Fibroblast of gingiva (primary cell): ENCODE measurements at places on chromosomes 7 and 10.
A peak's percentile ranks its signal among the peaks of the same experiment; 100 is the strongest.

GRCh38 chr10:12782537-12782936, 219.0 kb downstream of the CCDC3 start:
- no peak for DNase-seq

- peak; percentile 3 for DNase-seq
Measured at GRCh38 chr7:148084138-148084537, 506.4 kb upstream of the C7orf33 start.

GRCh38 chr10:92760609-92761008, 70.9 kb downstream of the HHEX start:
- peak; percentile 82 for DNase-seq

GRCh38 chr7:28773423-28774145, 184.5 kb downstream of the TRIL start:
- no peak for DNase-seq

GRCh38 chr7:131897016-131897789, 340.8 kb upstream of the PODXL start:
- DNase-seq: no peak

- DNase-seq: no peak
Measured at GRCh38 chr10:73593812-73594211, 2.7 kb upstream of the USP54 start.

DNA sequence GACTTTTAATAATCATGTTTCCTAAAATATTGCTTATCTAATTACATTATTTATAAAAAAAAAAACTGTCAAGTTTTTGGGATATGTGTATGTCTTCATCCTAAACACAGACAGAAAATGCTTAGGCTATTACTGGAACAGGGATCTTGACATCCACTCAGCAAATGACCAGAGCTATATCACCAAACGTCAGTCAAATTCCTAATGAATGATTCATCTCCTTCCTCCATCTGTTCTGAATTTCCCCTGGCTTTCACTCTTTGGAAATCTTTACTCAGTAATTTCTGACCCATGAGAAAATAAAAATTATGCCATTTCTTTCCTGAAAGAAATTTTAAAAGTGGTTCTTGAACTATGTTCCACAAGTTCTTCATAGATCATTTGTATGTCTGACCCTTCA, 552.4 kb upstream of the KCND2 start:
- DNase-seq: peak; percentile 76

- DNase-seq: no peak
Measured at GRCh38 chr7:149714910-149715471, 58.4 kb downstream of the ZNF467 start.

DNA sequence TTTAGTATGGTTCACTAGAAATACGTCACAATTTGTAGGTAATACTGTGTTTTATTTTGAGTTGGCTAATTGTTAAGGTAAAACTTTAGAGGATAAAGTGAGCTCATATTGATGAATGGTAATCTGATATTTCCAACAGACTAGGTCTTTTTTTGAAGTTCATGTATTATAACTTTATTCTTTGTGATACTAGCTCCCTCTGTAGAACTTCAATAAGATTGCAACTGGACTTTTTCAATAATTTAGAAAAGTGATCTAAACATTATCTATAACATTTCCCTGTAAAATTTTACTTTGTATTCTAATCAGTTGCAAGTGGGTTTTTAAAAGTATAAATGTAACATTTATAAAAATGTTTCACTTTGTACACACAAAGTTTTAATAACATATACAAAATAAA, 83.5 kb downstream of the ADK start:
- peak; percentile 16 for DNase-seq

GRCh38 chr10:66455304-66455703, 470.5 kb upstream of the LRRTM3 start:
- no peak for DNase-seq

DNA sequence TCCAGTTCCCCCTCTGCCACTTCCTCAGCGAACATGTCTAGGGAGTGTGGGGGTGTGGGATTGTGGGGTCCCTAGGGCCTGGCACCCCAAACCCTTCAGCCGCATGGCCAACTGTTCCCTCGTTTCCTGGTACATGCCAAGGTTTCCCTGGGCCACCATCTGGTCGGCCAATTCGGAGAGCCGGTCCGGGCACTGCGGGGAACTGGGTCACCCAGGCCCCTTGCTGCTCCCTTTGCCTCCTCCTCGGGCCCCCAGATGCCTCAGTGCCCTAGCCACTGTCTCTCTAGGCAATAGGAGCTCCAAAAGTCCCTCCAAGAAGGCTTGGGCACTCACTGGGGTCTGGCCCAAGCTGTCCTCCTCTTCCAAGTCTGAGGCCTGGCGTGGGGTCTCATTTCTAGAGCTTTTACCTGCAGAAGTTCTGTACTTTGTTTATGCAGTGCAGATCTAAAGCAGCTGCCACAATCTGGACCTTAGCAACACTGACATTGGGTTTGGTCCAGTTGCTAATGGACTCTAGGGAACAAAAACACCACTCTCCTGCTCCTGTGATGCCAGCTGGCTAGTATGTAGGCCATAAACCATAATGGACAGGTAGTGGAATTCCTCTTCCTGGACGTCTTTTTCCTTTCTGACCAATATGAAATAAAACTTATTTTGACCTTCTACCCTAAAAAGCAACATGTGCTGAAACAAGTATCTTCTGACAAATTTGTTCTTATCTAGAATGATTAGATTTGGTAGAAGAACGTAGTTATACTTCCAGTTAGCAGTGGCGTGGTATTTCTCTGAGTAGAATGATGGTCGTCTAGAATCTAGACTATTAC, 172.9 kb downstream of the LRRC4 start:
- DNase-seq: no peak

DNA sequence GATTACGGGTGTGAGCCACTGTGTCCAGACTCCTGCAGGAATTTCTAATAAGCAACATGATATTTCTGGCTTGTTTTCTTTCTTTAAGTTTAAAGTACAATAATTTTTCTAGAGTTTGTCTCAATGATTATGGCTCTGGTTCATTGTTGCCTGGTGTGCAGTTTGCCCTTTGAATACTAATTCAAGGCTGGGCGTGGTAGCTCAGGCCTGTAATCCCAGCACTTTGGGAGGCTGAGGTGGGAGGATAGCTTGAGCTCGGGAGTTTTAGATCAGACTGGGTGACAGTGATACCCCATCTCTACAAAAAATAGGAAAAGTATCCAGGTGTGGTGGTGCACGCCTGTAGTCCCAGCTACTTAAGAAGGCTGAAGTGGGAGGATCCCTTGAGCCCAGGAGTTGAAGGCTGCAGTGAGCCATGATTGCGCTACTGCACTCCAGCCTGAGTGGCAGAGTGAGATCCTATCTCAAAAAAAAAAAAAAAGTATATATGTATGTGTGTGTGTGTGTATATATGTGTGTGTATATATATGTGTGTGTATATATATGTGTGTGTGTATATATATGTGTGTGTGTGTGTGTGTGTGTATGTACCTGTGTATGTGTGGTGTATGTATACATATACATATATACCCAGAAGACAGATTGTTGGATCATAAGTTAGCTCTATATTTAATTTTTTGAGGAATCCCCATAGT, 8.2 kb downstream of the ADIRF start:
- DNase-seq: no peak

DNA sequence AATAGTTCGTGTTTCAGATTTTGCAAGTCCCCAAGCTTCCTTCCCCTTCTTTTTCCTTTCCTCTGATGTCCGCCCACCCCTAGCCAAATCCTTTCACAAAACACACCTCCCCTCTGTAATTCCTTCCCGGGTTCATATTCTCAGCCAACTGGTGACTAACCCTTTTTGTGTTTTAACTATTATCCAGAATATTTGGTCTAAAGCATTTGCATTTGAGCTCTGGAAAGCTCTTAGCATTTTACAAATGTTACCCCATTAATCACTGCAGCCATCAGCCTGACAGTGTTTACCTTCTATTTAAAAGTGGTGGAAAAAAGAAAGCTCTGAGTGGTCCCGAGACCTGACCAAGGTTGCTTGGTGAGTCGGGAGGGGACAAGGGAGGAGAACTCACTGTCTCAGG, 139.0 kb downstream of the CREB5 start:
- DNase-seq: no peak

GRCh38 chr7:85449478-85449877, 262.6 kb upstream of the SEMA3D start:
- DNase-seq: no peak

DNA sequence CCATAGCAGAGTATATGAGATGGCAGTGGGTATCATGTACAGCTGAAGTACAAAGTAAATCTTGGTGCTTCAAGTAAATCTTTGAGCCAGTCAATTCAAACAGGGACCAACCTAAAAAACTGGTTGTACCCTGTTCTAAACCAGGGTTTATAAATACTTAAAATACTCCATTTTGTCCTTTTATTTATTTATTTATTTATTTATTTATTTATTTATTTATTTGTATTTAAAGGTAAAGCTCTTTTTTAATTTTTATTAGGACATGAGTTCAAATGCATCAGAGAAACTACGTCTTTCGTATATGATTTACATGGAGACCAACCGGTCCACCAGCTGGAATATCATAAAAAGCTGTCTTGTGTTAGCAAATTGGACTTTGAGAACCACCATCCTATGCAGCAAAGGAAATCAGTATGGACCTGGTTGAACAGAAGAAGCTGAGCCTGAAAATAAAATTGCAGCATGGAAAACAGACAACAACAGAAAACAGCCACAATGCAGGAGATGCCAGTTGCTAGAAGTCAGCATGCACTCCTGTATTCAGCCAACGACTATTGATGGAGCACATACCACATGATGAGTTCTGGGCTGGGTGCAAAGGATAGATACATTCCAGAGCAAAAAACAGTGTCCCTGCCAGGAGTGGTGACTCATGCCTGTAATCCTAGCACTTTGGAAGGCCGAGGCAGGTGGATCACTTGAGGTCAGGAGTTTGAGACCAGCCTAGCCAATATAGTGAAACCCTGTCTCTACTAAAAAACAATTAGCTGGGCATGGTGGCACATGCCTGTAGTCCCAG, 60.0 kb downstream of the PLXNA4 start:
- no peak for DNase-seq

GRCh38 chr7:134787720-134788119, 8.3 kb downstream of the CALD1 start:
- no peak for DNase-seq

DNA sequence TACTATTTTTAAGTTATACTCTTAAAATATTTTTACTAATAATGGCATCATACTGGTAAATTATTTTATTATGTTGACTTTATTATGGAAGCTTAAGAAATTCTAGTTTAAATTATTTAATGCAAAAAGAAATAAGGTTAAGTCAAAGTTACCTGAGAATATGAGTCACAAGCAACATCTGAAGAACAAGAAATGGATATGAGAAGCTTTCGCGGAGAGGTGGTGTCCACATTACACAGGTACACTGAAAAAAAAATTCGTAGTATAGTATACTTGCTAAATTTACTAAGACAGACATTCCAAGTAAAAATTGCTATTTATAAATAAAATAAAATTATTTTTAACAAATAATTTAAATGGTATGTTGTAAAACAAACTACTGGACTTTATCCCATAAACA, 143.8 kb downstream of the AVL9 start:
- DNase-seq: no peak

GRCh38 chr10:80492848-80493521, 38.9 kb downstream of the TSPAN14 start:
- DNase-seq: no peak

- no peak for DNase-seq
Measured at GRCh38 chr10:52438119-52438518, 124.0 kb downstream of the DKK1 start.

GRCh38 chr10:89494575-89494974, 40.8 kb downstream of the SLC16A12 start:
- peak; percentile 35 for DNase-seq

- no peak for DNase-seq
Measured at GRCh38 chr7:128381161-128381821, 19.8 kb upstream of the PRRT4 start.

- peak; percentile 30 for DNase-seq
Measured at GRCh38 chr7:29457565-29458011, 106.0 kb upstream of the PRR15 start.

DNA sequence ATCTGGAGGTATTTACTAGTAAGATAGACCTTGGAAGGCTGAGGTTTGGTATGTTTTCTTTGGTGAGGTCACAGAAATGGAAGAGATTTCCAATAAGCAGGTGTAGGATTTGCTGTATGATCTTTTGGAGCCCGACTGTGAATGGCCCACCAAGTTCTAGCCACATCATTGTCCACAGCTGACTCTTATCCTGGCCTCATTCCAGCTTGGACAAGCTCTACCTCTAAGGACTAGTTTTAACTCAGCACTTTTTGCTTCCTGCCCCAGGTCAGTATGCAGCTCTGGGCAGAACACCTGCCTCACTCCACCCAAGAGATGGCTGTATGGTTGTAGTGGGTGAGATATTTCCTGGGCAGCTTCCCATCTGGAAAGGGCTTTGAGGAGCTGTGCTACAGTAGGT, 6.1 kb upstream of the CPA4 start:
- no peak for DNase-seq

GRCh38 chr7:128919881-128920799, 9.6 kb upstream of the KCP start:
- no peak for DNase-seq

DNA sequence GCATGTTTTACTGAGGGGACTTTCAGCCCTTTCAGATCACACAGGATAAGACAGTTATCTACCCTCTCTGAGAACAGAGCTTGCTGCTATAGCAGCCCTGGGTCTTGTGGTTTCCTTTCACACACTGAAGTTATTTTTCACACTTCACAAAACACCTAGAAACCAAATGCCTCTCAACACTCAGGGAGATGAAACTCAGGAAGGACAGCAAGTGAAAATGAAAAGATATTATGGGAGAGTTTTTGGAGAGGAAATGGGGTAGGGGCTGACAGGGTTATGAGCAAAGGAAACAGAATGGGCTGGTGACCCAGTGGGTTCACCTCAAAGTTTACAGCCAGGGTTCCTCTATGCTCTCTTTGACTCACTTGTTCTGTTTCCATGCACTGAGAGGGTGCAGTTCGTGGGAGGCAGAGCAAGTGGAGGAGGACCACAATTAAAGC, 17.0 kb upstream of the GIMAP2 start:
- DNase-seq: no peak

- no peak for DNase-seq
Measured at GRCh38 chr10:44962870-44963738, 3.5 kb downstream of the RASSF4 start.

DNA sequence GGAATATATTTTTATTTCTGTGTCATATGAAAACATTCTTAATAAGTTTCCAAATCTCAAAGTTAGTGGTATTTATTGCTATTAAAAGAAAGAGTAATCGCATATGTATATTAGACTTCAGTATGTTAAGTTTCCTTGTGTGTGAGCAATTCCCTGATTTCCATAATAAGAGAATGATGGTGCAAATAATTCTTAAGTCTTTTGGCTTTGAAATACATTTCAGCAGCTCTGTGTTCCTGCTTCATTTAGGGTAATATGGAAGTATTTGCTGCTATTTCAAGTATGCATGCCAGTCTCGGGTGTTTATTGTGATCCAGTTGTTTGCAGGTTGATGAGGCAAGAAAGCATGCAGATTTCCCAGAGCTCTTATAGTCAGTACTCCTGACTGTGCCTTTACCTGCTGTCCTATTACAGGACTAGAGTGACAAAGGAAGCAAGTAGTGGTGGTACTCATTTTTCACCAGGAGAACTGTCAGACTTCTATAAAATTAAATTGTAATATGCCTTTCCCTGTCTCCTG, 43.7 kb downstream of the FGFBP3 start:
- no peak for DNase-seq

- DNase-seq: peak; percentile 40
Measured at GRCh38 chr7:95478272-95479037, 7.3 kb upstream of the ASB4 start.

- DNase-seq: no peak
Measured at GRCh38 chr10:11608159-11609013, 3.1 kb downstream of the USP6NL start.
